ENCODE measurements at places on chromosomes 3 and 15. TPM values are rescaled to one million over a fixed set of nuclear protein-coding genes. Genes with fewer than 3 reads are reported as not detected.

DNA sequence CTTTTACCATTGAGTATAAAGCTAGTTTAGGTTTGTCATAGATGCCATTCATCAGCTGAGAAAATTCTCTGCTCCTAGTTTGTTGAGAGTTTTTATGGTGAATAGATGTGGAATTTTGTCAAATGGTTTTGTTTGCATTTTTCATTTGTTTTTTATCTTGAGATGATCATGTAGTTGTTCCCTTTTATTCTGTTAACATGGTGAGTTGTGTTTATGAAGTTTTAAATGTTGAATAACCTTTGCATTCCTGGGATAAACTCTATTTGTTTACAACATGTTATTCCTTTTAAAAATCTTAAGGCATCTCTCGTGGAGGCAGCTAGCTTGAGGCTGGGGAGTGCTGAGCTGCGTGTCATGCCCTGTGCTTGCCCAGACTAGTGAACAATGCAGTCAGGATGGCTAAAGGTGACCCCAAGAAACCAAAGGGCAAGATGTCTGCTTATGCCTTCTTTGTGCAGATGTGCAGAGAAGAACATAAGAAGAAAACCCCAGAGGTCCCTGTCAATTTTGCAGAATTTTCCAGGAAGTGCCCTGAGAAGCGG is 48.5 kb downstream of the ANAPC13 start:
- no peak for DNase-seq

- DNase-seq: no peak
These were observed 47.6 kb downstream of the GAP43 start for GRCh38 chr3:115670911-115671310.

GRCh38 chr15:50028326-50028725 is 90.7 kb downstream of the ATP8B4 start:
- no peak for DNase-seq

DNA sequence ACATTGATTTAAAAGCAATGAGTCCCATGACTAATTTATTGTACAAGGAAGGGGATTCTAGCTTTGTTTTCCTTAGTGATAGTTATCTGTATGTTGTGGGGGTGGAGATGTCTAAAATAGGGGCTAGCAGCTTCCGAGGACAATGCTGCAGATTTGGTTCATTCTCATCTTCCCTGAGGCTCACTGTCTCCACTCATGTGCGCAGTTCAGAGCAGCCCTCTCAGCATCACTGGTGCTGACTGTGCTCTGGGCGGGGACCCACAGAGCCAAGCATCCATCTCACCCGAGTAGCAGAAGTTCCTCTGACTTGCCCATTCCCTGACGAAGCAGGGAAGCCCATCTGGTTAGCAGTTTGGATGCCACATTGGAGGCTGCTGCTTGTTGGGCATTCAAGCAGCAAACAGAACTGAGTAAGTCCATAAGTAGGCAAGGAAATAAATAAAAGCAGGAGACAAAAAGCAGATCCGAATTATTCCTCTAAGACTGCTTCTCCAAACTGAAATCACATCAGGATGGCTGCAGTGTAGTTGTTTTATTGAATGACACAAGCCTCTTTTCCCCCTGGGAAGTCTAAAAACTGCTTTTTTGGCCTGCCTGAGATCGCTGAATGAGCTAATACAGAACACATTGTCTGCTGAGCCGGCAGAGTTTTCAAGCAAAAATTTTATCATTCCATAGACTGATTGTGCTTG is 27.5 kb downstream of the RARB start:
- DNase-seq: no peak

Gene ZNF662
- total RNA-seq: 1.2 TPM

Gene MPI
- 55.7 TPM for total RNA-seq

- DNase-seq: no peak
These were observed 60.5 kb downstream of the NR2F2 start for GRCh38 chr15:96390986-96391385.

- no peak for DNase-seq
These were observed 333.5 kb upstream of the EPHA6 start for GRCh38 chr3:96480881-96481280.

DNA sequence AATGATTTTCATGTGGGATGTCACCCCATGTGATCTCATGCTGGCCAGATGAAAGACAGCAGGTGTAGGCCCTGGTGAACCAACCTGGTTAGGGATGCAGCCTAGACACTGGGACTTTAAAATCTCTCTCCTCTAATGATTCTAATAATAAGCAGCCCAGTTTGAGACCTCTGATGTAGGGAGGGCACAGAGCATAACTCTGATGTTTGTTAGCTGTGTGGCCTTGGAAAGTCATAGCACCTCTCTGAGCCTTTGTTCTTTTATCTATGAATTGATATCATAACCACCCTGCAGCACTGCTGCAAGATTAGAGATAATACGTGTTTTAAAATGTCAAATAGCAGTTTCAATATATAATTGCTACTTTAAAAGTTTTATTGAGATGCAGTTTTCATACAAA is 106.0 kb downstream of the RPL22L1 start:
- no peak for DNase-seq

- DNase-seq: no peak
These were observed 251.1 kb downstream of the PTPRG start for GRCh38 chr3:61812517-61812916.

DNA sequence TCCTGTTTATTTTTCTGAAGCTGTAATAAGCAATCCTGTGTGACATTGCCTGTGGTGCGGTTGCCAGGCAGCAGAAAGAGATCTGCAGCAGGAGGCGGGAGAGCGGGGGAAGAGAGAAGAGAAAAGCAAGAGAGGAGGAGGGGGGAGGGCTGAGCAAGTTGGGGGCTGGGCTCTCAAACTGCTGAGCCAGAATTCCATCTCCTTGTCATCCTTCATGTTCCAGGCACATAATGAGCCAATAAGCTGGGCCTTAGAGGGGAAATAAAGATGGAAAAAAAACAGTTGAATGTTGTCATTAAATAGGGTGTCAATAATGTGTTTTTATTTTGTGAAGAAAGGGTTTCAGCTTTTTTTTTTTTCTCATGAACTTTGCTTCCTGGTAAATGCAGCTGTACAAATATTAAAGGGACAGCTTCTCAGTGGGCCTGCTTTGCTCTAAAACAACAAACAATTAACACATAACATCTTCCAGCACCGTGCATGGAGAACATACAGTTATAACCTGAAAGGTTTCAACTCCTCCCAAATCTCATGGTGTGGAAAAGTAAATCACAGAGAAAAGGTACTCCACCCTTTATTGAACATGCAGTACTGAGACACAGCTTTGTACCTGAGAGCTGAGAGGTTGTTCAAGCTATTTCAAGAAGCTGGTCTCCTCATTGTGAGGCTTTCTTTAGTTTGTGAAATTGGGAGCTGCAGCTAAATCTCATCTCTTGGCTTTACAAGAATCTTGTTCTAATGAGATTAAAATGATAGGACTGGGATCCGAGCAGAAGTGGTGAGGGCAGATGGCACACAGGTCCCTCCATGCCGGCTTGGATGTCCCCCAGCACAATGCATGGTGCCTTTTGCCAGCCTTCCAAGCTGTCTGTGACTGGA is 451.1 kb upstream of the KCNMB2 start:
- DNase-seq: peak; percentile 27

DNA sequence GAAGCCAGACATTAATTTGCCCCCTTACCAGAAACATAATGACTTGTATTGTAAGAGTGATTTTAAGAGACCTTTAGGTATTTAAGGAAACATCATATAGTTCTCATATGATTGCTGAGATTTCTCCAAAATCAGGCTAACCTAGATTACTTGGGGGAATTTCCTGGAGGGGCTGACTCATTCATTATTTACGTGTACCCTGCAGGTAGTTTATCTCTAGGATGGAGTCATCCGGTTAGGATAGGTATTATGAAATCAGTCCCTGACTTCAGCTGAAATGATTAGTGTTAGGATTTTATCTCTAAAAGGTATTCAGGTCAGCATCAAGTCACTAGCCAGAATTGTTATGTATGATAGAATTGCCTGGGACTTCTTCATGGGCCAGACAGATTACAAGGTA is 97.5 kb downstream of the TCF12 start:
- DNase-seq: no peak

Gene TEX55
- not detected for total RNA-seq

DNA sequence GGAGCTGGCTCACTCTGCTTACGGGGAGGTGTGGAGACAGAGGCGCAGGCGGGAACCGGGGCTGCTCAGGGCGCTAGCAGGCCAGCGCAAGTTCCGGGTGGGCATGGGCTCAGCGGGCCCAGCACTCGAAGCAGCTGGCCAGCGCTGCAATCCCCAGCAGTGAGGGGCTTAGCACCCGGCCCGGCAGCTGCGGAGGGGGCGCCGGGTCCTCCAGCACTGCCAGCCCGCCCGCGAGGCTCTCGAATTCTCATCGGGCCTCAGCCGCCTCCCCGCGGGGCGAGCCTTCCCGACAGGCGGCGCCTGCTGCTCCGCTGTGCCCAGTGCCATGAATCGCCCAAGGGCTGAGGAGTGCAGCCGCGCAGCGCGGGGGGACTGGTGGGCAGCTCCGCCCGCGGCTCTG is 78.6 kb upstream of the MITF start:
- no peak for DNase-seq

- no peak for DNase-seq
These were observed 369.5 kb downstream of the CNTN6 start for GRCh38 chr3:1462371-1462770.

DNA sequence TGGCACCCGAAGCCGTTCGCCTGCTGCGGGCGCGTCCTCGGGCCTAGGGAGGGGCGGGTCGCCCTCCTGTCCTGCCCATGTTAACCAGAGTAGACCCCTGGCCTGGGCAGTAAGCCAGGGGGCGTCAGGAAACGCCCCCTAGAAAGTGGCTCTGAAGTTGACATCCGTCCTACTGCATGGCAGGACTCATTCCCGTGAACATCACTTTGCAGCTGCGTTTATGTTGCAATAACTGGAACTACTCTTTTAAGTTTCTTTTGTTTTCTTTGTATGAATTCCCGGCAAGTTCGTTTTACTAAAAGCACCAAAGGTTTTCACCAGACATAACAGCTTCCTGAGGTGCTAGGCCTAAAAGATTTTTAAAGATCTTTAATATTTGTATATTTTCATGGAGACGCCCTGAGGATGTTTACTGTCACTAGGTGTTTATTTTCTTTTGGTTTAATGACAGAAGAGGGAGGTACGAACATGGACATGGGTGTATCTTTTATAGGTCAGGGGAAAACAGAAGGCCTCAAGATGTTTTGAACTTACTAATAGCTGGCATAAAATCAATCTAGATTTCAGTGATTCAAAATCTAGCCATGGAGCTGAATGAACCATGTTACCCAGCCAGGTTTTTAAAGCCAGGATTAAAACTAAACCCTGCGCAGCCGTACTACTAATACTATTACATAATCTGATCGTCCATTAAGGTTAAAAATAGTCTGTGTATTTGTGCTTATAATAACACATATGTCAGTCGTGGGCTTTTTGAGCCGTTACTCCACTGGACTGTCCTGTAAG is 1.0 kb downstream of the C15orf61 start:
- no peak for DNase-seq

- no peak for DNase-seq
These were observed 44.5 kb upstream of the PDZRN3 start for GRCh38 chr3:73669260-73669659.

DNA sequence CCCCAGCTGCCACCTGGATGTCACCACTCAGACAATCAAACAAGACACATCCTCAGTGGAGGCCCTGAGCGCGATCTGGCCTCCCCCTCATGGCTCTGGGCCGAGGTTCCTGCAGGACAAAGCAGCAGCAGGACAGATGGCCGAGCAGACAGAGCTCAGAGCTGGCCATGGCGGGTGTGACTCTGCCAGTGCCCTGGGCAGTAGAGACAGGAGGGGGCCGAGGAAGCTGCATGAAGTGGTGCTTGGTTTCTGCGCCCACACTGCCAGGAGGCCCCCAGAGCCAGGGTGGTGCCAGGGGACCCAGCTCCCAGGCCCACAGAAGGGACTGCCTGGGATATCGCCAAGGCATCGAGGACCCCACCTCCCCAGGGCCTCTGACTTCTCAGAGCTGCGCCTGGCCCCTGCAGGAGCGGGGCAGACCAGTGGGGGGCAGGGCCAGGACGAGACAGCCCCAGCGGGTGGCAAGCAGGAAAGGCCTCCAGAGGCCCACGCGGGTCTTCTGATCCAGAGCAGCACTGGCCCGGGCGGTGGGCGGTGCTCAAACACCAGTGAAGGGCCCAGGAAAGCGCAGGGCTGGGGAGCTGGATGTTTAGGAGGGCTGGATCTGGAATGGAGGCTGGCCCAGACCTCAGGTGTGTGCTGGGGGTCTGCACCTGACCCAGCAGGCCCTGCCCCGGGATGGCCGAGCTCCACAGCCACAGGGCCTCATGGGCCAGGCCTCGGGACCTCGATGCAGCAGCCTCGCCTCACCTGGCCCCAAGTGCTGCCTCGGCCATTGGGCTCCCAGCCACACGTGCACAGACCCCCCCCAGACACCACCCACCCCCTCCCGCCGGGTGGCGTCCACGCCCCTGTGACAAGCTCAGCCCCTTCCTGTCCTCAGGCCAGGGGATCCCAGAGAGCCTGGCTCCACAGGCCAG is 76.0 kb downstream of the GOLGA8G start:
- no peak for DNase-seq

DNA sequence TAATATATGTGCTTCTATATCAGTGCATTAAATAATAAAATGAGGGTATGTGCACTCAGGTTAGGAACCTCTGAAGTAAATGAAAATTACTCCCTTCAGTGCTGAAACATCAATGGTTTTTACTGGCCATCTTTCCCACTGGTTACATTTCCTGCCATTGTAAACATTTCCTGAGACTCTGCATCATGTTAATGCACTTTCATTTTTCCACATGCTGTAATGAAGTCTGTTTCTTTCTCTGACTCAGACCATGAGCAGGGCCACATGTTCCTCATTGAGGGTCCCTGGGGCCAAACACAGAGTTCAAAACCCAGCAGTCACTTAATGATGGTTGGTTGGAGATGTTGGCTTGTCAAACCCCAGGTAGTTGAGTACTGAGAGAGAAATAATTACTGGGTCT is 15.3 kb downstream of the FAM3D start:
- no peak for DNase-seq

Gene SH2D7
- 0.29 TPM for total RNA-seq

Gene TBC1D21
- not detected for total RNA-seq

Gene FGF12
- not detected for total RNA-seq

DNA sequence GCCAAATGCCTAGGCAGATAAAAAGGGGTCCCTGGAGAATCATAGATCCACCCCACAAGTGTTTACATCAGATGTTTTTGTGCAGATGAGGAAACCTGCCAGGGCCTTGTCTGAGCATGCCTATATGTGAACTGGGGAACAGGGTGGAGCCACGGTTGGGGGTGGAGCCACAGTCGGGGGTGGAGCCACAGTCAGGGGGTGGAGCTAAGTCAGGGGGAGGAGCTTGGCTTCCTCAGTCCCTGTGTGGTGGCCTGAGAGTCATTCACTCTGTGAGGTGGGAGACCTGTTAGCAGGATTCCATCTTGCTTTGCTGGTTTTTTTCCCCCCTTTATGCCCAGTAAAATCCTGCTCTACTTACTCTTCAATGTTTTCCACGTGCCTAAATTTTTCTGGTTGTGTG is 57.8 kb upstream of the TGFBR2 start:
- no peak for DNase-seq

DNA sequence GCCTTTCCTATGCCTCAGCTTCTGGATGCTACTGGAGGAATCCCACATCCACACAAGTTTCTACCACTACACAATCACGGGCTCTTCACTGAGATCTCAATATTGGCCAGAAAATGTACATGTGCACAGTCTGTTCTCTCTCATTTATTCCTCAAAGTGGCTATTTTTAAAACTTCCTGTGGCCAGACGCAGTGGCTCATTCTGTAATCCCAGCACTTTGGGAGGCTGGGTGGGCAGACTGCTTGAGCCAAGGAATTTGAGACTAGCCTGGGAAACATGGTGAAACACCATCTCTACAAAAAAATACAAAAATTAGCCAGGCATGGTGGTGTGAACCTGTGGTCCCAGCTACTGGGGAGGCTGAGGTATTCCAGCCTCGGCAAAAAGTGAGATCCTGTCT is 91.4 kb upstream of the PRTG start:
- DNase-seq: no peak

GRCh38 chr15:66145726-66146182 is 107.8 kb downstream of the MEGF11 start:
- no peak for DNase-seq

Gene SLC2A2
- not detected for total RNA-seq

Measured in activated CD8-positive, alpha-beta T cell treated with anti-CD3 and anti-CD28 coated beads, Interleukin-2, amount 10 ng/mL, durations not matched to agents 7 days and 5 days (primary cell).